ENCODE measurements at places on chromosomes 6 and 20. TPM values are rescaled to one million over a fixed set of nuclear protein-coding genes. Genes with fewer than 3 reads are reported as not detected.
A peak's percentile ranks its signal among the peaks of the same experiment; 100 is the strongest.

DNA sequence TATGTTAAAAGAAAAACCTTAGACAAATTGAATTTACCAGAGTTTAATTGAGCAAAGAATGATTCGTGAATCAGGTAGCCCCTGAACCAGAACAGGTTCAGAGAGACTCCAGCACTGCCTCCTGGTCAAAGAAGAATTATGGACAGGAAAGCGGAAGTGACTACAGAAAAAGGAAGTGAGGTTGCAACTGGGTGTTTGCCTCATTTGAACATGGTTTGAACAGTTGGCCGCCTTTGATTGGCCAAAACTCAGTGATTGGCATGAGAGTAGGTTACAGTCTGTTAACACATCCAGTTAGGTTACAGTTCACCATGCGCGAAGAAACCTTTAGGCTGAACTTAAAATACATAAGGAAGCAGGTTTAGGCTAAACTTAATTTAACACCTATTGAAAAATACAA, 248.8 kb downstream of the TFAP2A start:
- no peaks in the 10 kb centered on the region for H3K27me3 ChIP-seq
- no peaks in the 10 kb centered on the region for H3K4me1 ChIP-seq
- no peaks in the 10 kb centered on the region for H3K36me3 ChIP-seq

DNA sequence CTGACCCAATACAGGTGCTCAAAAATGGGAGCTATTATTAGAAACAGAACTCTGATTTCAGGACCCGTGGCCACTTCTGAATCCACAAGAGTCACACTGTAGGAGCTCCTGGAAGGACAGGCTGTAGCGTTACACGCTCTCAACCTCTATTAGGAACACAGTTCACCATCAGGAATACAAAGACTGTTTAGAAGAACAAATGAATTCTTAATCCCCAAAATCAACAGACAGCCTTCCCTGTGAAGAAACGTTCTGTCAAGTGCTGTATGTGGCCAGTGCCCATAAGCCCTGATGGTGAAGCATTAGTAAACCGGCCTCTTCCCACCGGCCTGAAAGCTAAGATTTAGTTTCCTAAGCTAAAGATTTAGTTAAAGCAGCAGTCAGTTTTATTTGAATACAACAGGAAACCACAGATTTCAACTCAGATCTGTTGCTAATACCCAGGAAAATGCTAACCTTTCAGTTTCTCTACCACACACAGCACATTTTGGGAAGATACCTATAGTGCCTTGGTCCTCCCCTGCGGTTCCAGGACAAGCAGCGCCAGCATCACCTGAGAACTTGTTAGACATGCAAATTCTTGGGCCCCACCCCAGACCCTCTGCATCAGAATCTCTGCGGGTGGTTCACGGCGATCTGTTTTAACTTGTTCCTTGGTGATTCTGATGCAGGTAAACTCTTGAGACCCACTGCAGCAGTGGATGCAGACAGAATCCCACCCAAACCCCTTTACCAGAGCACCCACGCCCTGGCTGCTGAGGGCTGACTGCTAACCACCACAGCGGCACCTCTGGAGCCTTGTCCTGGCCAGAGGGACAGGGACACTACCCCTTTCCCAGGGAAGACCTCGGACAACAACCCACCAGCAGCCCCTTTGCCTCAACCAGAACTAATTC, 33.4 kb downstream of the MTRES1 start:
- H3K4me3 ChIP-seq = no peak overlapping the region
- no peaks in the 10 kb centered on the region for H3K27me3 ChIP-seq
- no peak overlapping the region for H3K27ac ChIP-seq
- no peak for DNase-seq
- no peaks in the 10 kb centered on the region for H3K36me3 ChIP-seq

DNA sequence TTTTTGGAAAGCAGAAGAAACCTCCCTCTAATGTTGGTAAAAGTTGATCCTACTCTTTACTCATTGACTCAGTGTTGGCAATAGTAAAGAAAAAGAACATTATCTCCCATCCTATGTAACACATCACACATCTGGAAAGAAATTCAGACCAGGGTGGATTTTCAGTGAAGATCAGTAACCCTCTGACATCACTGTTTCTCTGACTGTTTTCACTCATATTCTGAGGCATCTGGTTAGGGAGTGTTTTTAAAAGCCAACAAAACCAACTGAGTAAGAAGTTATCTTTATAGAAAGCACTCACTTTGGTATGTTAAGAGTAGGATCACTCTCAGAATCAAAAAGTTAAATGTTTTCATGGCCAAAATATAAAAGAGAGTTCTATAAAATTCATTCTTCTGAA, 143.6 kb downstream of the DST start:
- H3K36me3 ChIP-seq = no peaks in the 10 kb centered on the region
- H3K4me3 ChIP-seq = no peak overlapping the region
- no peaks in the 10 kb centered on the region for H3K4me1 ChIP-seq
- H3K27ac ChIP-seq = no peak overlapping the region

DNA sequence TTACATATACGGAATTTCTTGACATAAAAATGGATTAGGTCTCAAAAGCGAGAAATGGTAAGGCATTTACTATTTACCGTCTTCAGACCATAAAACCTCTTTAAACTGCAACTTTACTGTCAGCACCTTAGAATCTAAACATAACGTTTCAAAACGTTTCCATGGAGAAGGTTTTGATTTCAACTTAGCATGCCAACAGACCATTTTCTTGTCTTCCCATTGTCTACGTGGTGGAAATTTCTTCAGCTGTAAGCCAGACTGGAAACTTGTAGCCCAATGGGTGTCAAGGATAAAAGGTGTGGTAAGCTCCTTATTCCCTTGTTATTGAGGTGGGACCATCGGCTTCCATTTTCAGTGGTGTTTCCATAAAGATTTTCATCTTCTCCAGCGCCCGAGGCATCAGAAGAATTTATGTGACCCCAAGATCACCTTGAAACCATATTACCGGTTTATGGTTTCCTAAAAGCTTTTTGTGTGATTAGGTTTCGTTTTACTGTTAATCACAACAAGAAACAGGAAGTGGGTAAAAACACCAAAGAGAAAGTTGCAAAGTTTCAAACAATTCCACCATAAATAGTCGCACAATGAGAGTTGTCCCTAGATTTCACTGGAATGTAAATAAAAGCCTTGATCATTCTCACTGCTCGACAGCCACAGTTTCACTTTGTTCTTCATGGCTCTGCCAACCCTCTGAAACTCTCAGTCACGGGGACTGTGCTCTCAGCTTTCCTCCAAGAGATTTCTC, 63.0 kb upstream of the CD2AP start:
- H3K36me3 ChIP-seq = no peaks in the 10 kb centered on the region
- H3K27me3 ChIP-seq = no peaks in the 10 kb centered on the region
- H3K4me1 ChIP-seq = peaks cover 9% of the 10 kb centered on the region
- H3K27ac ChIP-seq = peak overlapping the region; percentile 19

DNA sequence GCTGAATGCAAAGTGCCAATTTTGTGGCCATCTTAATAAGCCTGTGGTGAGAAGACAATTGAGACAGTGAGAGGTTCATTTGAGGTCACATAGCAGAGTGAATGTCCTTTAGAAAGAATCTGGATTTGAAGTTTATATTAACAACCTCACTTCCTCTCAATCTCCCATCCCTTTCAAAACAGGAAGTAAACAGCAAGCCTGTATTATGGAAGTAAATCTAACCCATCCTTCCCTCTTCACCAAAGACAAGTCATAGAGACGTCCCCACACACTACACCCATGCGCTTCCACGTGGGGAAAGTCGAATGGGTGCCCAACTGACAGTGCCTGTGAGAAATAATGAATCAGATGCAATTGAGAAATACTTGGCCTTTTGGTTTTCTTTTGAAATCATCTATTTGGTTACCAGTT, 28.8 kb upstream of the CCND3 start:
- H3K4me1 ChIP-seq = peaks cover 9% of the 10 kb centered on the region
- peaks cover 36% of the 10 kb centered on the region for H3K36me3 ChIP-seq
- no peak for DNase-seq
- peak overlapping the region; percentile 29 for H3K27ac ChIP-seq
- H3K4me3 ChIP-seq = no peak overlapping the region

GRCh38 chr20:4154958-4155411, 139.6 kb upstream of the RNF24 start:
- no peak overlapping the region for H3K27ac ChIP-seq
- no peaks in the 10 kb centered on the region for H3K27me3 ChIP-seq
- no peak overlapping the region for H3K4me3 ChIP-seq
- peaks cover 3% of the 10 kb centered on the region for H3K4me1 ChIP-seq

GRCh38 chr6:134723081-134723871, 226.6 kb downstream of the ALDH8A1 start:
- H3K4me3 ChIP-seq = no peak overlapping the region
- no peak for DNase-seq
- peaks cover 6% of the 10 kb centered on the region for H3K4me1 ChIP-seq
- peaks cover 2% of the 10 kb centered on the region for H3K27me3 ChIP-seq
- no peaks in the 10 kb centered on the region for H3K36me3 ChIP-seq

DNA sequence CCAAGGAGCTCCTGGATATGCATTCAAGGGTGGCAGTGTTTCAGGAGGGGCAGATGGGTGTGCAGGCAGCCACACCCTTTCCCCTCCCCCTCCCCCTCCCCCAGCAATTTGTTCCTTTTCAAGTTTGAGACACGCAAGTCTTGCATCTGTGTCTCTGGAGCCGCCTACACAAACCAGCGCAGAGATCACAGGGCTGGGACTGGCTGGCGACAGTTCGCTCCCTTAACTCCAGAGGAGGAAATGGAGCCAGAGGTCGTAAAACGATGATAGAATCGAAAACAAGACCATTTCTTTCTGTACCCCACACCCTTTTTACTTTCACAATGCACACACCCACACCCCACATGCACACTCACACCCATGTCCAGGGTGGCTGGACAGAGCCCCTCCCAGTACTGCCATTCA, 163.1 kb downstream of the LY86 start:
- H3K27me3 ChIP-seq = no peaks in the 10 kb centered on the region
- peaks cover 13% of the 10 kb centered on the region for H3K4me1 ChIP-seq
- H3K36me3 ChIP-seq = no peaks in the 10 kb centered on the region

DNA sequence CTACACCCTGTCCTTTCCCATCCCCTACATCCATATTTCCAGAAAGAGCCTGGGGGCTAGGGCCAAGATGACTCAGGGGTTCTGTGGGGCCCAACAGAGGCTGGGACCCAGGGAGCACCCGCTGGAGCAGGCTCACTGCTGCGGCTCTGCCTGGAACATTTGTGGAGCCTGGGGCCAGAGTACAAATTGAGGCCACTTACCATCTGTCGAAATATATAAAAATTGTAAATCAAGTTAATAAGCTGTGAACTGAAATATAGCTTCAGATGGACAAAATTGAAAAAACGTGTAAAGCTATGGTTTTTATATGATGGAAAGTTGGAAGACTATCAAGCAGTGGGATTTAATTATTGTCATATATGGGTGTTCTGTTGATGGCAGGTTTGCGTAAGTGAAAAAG, 82.9 kb upstream of the ATXN1 start:
- no peak overlapping the region for H3K27ac ChIP-seq
- DNase-seq = no peak
- no peaks in the 10 kb centered on the region for H3K4me1 ChIP-seq
- H3K27me3 ChIP-seq = no peaks in the 10 kb centered on the region
- H3K4me3 ChIP-seq = no peak overlapping the region

DNA sequence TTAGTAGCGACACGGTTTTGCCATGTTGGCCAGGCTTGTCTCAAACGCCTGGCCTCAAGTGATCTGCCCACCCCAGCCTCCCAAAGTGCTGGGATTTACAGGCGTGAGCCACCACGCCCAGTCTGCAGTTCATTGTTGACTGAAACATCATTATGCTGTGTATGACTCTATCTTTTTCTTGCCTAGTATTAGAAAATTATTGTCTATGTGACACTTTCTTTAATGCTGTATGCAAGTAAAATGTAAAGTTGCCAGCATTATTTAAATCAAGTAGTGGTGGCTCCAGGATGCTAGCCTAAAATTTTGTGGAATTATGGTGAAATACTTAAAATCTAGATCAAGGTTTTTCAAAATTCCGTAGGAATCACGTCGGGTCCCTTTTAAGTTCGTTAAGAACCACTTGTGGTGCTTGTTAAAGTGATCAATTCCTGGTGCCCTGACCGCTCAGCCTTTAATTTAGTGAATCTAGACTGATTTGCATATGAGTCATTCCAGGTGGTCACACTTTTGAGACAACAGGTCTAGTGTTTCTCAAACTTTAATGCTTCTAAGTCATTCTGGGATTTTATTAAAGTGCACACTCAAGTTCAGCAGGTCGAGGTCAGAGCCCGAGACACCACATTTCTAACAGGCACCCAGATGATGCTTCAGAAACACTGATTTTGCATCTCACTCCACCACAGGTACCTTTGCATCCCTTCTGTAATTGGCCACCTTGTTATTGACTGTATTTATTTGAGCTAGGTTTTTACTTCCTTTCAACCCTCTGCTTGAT, 132.6 kb upstream of the MTHFD1L start:
- H3K4me1 ChIP-seq = no peaks in the 10 kb centered on the region
- no peaks in the 10 kb centered on the region for H3K27me3 ChIP-seq
- H3K4me3 ChIP-seq = no peak overlapping the region
- H3K27ac ChIP-seq = no peak overlapping the region
- DNase-seq = no peak

DNA sequence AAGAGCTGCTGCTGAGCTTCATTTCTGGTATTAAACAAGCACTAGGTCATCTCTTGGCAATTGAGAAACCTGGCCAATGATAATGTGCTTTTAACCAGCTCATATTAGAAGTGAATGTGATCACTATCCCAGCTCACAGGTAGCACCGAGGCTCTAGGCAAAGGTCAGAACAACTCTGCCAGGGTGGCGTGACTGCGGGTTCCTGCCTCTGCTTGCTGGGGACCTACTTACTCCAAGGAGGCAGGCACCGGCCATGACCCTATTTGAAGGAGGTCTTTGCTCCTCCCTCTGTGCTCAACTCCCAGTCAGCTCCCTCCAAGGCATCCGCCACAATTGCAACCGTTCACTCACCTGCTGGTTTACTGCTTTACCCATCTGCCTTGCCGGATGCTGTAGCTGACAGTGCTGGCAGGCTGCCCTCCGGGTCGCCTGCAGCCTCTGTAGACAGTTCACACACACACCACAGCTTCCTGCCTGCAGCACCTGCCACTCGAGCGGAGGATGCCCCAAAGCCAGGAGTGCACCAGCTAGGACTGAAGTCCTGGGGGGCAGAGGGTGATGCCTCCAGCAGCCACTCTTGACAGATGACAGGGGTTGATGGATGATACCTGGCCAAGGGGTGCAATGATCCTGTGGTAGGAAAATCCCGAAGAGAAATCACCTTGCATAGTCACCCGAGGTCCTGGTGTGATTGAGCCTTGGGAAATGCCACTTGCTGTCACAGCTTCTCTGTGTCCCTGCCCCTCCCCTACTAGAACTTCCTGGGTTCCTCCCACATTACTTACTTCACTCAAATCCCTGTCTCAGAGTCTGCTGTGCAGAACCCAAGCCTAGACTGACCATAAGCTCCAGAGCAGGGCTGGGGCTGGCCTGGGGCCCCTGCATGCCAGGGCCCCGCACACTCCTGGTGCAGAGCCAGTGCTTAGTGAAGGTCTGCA, 8.8 kb upstream of the VSX1 start:
- H3K27ac ChIP-seq = peak overlapping the region; percentile 43
- DNase-seq = peak; percentile 85
- no peak overlapping the region for H3K4me3 ChIP-seq
- H3K36me3 ChIP-seq = no peaks in the 10 kb centered on the region
- H3K4me1 ChIP-seq = peaks cover 17% of the 10 kb centered on the region

- peak within 1 kb of the TSS; percentile 34 for H3K27ac ChIP-seq
- H3K4me3 ChIP-seq = peak within 1 kb of the TSS; percentile 66
- DNase-seq = peak; percentile 75
- peaks cover 8% of the 10 kb centered on the region for H3K27me3 ChIP-seq
- peaks cover 42% of the 10 kb centered on the region for H3K4me1 ChIP-seq
These were observed at the start of gene DNPH1 for GRCh38 chr6:43228951-43229802. DNPH1 (minus strand) TSS chr6:43229481; CDS start chr6:43229456, 25 bp downstream.

GRCh38 chr20:34022839-34023234, 29.1 kb downstream of the RALY start:
- H3K27me3 ChIP-seq = no peaks in the 10 kb centered on the region
- no peak overlapping the region for H3K27ac ChIP-seq
- no peak overlapping the region for H3K4me3 ChIP-seq
- DNase-seq = no peak
- peaks cover 9% of the 10 kb centered on the region for H3K36me3 ChIP-seq

The COMMD7 gene
- total RNA-seq = 42.6 TPM

The CLPSL1 gene
- not detected for total RNA-seq

The OPN5 gene
- not detected for total RNA-seq

The NKAIN2 gene
- total RNA-seq = not detected

The JPH2 gene
- total RNA-seq = not detected

All from T-cell (primary cell).